ENCODE measurements at places on chromosomes 7 and 10.

GRCh38 chr10:103879409-103879808, 24.0 kb upstream of the SH3PXD2A start:
- no peak for DNase-seq

- DNase-seq: peak; percentile 31
Measured at GRCh38 chr7:140214075-140214684, 37.4 kb upstream of the KDM7A start.

DNA sequence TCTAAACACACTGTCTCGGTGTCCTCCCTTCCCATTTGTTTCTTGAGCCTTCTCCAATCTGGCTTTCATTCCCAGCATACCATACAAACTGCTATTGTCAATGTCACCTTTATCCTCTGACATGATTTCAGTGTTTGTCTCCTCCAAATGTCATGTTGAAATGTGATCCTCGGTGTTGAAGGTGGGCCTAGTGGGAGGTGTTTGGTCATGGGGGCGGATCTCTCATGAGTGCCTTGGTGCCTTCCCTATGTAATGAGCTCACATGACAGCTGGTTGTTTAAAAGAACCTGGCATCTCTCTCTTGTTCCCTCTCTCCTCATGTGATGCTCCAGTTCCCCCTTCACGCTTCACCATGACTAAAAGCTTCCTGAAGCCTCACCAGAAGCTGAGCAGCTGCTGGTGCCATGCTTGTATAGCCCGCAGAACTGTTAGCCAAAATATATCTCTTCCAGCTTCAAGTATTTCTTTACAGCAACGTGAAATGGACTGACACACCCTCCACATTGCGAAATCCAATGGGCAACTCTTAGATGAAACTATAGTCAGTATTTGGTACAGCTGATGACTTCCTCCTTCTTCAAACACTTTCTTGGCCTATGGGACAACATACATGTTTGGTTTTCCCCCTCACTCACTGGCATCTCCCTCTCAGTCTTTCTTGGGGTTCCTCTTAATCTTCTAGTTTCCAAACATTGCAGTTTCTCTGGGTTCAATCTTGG, 27.8 kb downstream of the RNLS start:
- DNase-seq: no peak

GRCh38 chr10:123906296-123906695, 14.7 kb upstream of the CPXM2 start:
- DNase-seq: no peak

DNA sequence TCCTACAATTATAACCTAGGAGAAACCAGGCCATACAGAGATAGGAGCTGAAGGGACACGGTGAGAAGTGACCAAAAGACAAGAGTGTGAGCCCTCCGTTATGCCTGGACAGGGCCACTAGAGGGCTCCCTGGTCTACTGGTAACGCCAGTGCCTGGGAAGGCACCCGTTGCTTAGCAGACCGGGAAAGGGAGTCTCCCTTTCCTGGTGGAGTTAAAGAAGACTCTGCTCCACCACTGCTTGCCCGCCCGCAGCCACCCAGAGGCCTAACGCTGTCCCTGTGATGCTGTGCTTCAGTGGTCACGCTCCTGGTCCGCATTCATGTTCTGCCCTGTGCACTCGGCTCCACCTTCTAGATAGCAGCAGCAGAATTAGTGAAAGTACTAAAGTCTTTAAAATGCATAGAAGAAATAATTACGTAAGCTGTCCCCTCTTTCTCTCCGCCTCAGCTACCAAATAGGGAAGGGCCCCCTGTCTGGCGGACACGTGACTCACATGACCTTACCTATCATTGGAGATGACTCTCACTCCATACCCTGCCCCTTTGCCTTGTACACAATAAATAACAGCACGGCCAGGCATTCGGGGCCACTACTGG, 34.8 kb downstream of the GRID2IP start:
- DNase-seq: peak; percentile 80

All from AG10803 (cell line).